ENCODE measurements at places on chromosomes 6 and 20.

DNA sequence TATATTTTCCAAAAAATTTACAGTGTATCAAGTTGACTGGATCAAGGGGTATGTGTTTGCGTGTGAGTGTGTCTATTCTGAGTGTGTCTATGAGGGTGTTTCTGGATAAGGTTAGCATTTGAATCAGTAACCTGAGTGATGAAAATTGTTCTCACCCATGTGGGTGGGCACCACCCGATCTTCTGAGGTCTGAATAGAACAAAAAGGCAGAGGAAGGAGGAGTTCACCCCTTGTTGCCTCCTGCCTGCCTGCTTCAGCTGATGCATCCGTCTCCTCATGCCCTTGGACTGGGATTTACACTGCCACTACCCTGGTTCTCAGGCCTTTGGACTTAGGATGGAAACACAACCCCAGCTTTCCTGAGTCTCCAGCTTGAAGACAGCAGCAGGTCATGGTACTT lies 13.7 kb upstream of the PRND start:
- DNase-seq, result no peak

DNA sequence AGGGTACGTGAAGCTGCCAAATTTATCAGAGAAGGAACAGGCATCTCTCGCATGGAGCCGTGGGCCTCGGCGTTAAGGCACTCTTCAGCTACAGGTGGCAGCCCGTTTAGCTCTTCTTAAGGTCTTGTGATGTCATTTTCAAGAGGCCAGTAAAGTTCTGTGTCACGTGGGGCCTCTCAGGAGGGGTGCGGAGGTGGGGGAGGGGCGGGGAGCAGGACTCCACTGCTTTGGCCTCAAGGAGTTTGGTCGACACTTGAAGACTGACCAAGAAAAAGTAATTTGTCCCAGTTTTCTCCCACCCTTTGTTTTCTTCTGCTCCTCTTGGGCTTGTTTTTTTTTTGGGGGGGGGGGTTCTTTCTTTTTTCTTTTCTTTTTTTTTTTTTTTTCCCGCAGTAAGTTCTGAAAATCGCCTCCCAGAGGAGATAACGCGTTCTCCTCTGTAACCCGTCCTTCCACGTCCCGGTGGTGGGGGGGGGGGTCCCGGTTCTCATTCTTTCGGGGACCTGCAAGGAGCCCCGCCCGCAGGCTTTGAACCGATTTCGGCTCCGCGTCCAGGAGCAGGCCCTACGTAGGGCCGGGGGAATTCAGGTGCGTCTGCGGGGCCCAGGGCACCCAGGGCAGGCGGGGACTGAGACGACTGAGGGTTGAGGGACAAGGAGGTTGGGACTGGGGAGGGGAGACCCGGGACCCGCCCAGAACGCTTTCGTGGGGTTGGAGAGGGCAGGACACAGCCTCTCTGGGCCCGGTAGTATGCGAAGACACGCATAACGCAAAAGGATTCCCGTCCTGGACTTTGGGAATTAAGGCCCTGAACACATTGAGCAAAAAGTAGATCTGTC lies 26.0 kb downstream of the GPX6 start:
- no peak for DNase-seq

GRCh38 chr6:161901740-161902426 lies 628.0 kb upstream of the AGPAT4 start:
- no peak for DNase-seq

GRCh38 chr6:114100215-114100994 lies 129.5 kb upstream of the HDAC2 start:
- DNase-seq, result no peak

GRCh38 chr6:42241915-42242314 lies 24.3 kb upstream of the MRPS10 start:
- DNase-seq, result no peak

- no peak for DNase-seq
Measured at GRCh38 chr6:7865781-7866180, 44.8 kb downstream of the TXNDC5 start.

DNA sequence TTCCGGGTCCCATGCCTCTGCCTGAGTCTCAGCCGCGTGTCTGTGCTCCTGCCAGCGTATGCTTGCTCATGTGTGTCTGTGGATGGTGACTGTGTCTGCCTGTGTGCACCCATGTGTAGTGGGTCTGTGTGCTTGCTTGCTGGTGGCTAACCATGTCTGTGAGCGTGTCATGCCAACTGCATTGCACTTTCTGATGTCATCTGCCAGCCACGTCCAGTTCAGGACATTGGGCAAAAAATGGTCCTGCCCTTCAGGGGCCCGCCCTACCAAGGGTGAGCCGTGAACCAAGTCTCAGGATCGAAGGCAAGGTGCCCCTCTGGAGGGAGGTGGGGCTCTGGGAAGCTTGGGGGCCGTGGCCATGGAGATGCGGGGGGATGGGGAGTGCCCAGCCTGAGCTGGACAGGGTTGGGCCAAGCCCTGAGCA lies 9.4 kb upstream of the ZBTB46 start:
- no peak for DNase-seq

Measured in activated naive CD4-positive, alpha-beta T cell (primary cell).